Stimulated activated effector memory CD8-positive, alpha-beta T cell treated with anti-CD3 and anti-CD28 coated beads, Interleukin-12 subunit alpha, Interleukin-12 subunit beta, amount 100 ng/mL, for 72 hours (primary cell): ENCODE measurements at places on chromosomes 12 and 14.

DNA sequence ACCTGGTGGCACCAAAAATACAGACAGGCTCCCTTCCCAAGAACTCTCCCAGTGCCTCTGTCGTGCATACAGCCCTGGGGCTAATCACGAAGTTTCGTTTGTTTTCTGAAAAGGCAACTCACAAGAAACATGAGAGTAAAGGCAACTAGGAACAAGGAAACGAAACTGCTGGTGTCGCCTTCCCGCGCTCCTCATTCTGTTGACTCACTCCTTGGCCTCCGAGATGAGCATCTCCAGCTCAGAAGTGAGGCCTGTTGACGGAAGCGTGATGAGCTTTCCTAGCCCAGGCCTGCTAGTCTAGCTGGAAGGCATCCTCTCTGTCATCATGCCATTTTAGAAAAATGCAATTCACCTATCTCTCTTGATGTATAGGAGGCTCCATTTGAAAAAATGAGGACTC, 50.5 kb downstream of the TTC9 start:
- DNase-seq, result no peak

DNA sequence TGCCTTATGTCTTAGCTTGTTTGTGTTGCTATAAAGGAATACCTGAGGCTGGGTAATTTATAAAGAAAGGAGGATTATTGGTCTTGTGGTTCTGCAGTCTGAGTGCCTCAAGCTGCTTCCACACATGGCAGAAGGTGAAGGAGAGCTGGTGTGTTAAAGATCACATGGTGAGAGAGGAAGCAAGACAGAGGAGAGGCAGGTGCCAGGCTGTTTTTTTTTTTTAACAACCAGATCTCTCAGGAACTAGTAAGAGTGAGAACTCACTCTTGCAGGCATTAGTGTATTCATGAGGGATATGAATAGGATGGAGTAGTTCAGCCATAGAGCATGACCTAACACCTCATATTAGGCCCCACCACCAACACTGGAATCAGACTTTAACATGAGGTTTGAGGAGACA, 123.4 kb downstream of the CMAS start:
- no peak for DNase-seq

DNA sequence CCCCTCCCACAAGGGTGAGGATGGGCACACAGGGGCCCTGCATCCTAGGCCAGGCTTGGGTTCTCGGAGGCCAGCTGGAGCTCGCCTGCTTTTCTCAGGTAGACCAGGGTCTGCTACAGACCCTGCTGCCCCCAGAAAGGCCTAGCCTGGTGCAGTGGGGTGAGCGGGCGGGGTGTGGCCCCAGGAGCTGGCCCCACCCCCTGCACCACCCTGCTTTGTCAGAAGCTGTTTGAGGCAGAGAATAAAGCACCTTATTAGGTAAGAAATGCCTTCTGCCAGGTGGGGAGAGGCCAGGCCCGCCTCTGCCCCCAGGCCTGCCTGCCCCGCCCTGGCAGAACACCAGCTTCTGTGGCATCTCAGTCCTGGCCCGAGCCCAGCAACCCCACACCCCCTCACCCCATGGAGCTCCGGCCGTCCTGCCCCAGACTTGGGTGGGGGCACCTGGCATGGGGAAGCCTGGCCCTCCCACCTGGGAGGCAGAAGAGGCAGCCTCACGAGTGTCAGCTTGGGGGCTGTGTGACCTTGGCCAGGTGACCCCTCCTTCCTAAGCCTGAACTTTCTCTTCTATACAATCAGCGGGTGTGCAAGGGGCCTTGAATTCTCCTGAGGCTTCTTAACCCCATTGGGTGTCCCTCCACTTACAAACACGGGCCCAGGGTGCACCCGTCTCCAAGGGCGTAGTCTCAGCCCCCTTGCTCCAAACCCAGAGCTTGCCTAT, 43.2 kb downstream of the KRT80 start:
- DNase-seq, result no peak

GRCh38 chr14:52961060-52961639, 10.3 kb upstream of the FERMT2 start:
- no peak for DNase-seq

DNA sequence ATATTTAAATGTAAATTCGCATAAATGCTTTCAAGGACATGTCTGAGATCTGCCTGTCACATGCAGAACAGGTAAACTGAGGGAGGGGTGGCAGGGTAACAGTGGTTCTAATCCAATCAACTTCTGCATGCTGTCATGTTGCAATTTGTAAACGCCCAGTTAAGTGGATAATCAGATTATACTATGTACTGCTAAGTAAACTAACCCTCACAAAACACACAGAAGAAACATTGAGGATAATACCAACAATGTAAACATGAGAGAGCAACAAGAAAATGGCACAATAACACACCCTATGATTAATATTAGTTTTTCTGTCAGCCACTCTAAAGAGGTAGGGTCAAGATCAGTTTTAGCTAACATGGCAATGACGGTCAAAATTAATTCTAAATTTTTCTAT, 123.7 kb downstream of the KIF21A start:
- no peak for DNase-seq

GRCh38 chr12:54053751-54054741, at the start of gene HOXC4:
Gene HOXC4, plus strand, starts transcription at chr12:54053835. Its CDS starts 88 bp downstream, at chr12:54053923.
- DNase-seq, result no peak

GRCh38 chr12:29750131-29750927, 33.4 kb downstream of the TMTC1 start:
- DNase-seq, result no peak

DNA sequence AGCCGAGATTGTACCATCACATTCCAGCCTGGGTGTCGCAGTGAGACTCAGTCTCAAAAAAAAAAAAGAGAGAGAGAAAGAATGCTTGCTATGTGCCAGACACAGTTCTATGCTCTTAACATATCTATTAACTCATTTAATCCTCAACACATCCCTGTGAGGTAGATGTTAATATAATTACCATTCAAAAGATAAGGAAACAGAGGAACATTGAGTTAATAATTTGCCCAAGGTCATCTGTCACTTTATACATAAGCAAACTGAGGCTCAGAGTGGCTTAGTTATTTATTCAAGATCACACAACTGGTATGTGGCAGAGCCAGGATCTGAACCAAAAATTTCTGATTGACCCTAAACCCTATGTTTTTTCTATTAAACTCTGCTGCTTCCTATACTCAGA, 116.1 kb upstream of the BCAT1 start:
- DNase-seq, result no peak

DNA sequence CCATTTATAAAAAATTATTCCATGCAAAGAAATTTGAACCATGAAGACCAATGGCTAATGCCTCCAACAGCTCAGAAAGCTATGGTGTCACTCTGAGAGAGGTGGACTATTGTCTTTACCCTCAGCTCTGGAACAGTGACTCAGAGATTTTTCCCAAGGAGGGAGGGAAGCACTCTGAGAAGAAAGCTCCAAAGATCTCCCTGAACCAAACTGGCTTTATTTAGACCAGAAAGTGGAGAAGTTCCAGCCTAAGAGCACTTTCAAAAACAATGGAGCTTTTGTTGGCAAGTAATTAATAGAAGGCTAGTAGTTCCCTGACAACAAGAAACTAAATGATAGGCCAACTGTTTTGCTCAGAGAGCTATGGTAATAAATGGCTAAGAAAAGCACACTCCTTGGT, 599.9 kb upstream of the MDGA2 start:
- no peak for DNase-seq

GRCh38 chr14:31927348-31927832, 149.7 kb upstream of the ARHGAP5 start:
- no peak for DNase-seq

DNA sequence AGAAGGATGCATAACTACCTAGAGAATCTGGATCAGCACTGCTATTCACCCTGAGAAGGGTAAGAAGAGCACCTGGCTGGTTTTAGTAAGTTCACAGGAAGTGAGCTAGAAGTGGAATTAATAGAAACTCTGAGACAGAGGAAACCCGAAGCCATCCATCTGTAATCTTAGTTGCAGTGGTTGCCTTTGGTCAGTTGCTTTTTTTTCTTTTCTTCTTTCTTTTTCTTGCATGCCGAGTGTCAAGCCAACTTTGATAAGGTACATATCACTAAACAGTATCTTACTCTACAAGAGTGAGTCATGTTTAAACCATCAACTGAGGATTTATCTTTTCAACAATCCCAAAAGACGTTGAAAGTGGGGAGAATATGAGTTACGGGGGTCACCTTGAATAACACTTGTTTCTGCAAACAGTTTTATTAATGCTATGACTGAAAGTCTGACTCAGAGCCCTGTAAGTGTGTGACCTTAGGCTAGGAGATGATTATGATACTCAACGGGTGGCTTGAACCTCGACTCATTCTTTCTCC, 26.7 kb downstream of the C12orf75 start:
- peak; percentile 47 for DNase-seq

DNA sequence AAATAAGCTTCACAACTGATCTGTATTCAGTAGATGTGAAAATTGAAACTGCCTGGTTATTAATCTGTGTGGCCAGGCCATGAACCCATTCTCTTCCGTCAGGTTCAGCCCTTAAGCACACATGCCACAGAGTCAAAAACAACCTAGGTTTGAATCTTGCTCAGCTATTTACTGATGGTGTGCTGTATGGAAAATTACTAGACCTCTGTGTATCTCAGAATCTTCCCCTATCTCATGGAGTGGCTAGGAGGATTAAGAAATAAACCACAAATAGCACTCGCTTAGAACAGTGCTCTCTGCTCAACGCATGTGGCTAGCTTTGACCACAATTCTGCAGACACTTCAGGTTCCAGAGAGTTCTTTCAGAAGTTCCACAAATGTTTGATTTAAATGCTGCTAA, 240.7 kb upstream of the PLEKHG7 start:
- DNase-seq, result no peak

DNA sequence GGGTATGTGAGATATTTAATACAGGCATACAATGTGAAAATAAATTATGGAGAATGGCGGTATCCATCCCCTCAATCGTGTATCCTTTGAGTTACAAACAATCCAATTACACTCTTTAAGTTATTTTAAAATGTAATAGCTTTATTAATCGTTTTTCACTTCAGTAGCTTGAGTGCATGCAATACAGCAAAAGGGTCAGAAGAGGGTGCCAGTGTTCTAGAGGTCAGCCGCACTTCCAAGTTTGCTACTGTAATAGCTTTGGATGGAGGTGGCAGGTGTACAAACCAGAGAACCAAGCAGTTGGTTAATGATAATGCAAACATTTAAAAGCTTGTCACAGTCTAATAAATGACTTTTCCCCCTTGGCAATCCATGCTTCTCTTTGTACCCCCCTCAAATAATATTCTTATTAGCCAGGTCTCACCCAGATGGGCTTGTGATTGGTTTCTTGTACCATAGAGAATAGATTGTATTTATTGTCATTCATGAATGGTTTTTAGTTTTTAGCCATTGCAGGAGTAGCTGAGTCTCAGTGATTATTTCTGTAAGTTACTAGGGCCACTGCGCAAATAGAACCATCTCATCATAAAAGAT, 127.0 kb downstream of the ERC1 start:
- peak; percentile 33 for DNase-seq

GRCh38 chr12:14066021-14066420, 84.6 kb upstream of the GRIN2B start:
- DNase-seq, result no peak

DNA sequence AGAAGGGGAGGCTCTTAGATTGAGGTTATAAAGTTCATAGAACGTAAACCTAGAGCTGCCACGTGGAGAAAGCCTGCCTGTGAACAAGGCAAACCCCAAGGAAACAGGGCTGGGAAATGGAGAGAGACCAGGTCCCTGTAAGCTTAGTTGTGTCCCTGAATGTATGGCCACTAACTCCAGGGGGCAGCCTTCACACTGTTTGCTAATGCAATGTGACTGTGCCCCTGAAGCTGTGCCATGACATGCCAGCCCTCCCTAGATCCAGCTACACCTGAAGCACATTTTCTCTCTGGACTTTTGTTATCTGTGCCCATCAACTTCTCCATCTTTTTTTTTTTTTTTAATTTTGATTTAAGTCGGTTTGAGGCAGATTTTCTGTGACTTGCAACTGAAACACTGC, 60.6 kb upstream of the TMCC3 start:
- no peak for DNase-seq

DNA sequence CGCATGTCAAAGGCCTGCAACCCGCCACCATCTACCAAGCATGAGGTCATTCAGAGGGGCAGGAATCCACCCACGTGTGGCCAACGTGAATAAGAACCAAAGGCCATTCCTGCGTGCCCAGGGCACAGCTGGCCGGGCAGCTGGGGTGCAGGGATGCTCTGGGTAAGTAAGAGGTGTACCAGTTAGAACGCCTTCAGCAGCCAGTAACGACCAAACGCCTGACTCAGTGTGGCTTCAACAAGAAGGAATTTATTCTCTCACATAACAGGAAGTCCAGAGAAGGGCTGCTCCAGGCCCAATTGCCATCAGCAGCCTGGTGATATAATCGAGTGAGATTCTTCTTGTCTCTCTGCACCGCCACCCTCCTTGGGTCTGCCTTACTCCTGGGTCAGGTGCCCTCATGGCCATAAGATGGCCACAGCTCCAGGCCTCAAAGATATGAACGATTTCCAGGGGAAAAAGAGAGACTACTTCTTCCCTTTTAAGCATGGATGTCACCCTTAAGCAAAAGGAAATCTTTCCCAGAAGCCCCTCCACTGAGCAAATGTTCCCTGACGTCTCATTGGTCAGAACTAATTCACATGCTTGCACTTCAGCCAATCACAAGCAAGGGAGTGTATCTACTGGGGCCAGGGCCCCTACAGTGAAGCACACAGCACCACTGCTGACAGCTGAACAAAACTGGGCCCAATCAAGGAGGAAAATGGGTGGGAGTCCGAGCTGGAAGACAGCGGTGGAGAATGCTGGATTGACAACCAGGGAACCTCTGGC, 7.3 kb downstream of the TTC7B start:
- no peak for DNase-seq

GRCh38 chr14:100488057-100488456, 99.2 kb downstream of the BEGAIN start:
- no peak for DNase-seq

DNA sequence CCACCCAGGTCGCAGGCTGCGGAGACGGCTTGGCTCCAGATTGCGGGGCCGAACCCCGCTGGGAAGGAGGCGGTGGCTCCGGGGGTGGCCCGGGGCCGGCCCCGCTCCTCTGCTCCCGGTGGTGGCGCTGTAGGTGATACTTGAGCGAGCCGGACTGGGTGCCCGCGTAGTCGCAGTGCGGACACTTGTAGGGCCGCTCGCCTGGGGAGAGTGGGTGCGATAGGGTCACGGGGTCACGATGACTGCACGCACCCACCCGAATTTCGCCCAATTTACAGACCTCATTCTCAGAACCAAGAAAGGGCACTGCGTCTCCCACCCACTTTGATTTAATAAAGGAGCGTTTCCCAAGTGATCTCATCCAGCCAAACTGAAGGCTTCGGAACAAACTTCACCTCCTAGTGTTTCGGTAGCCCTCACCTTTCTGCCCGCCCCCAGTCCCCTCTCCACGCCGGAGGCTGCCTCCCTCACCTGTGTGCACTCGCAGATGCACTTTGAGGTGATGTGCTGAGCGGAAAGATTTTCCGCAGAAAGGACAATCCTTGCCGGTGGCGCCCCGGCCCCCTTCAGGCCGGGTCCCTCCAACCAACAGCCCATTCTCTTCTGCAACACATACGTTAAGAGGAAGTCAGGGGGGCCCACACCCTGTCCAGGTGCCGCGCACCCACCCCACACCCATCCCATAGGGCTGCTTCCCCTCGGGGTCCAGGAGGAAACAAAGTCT, 7.4 kb downstream of the ZNF219 start:
- DNase-seq, result no peak

GRCh38 chr12:92908108-92908507, 21.0 kb downstream of the EEA1 start:
- no peak for DNase-seq
